Astrocyte of the spinal cord (primary cell): ENCODE measurements at places on chromosomes 6 and 20.

GRCh38 chr6:22632581-22633145, 63.3 kb downstream of the HDGFL1 start:
- DNase-seq = no peak

DNA sequence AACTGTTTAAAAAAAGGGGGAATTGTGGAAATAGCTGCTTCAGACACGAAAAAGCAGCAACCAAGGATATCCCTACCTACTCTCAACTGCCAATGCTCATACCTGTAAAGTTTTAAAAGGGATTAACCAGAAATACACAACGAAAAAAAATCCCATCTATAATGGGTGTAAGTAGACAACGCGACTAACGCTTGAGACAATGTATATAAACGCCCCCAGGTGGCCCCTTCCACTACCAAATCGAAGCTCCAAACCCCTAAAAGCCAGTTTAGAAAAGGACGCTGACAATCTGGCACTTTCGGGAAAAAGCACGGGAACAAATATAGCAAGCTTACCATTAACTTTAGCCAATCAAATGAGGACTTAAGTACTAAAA, 94.5 kb upstream of the BTN3A2 start:
- DNase-seq = peak; percentile 29

DNA sequence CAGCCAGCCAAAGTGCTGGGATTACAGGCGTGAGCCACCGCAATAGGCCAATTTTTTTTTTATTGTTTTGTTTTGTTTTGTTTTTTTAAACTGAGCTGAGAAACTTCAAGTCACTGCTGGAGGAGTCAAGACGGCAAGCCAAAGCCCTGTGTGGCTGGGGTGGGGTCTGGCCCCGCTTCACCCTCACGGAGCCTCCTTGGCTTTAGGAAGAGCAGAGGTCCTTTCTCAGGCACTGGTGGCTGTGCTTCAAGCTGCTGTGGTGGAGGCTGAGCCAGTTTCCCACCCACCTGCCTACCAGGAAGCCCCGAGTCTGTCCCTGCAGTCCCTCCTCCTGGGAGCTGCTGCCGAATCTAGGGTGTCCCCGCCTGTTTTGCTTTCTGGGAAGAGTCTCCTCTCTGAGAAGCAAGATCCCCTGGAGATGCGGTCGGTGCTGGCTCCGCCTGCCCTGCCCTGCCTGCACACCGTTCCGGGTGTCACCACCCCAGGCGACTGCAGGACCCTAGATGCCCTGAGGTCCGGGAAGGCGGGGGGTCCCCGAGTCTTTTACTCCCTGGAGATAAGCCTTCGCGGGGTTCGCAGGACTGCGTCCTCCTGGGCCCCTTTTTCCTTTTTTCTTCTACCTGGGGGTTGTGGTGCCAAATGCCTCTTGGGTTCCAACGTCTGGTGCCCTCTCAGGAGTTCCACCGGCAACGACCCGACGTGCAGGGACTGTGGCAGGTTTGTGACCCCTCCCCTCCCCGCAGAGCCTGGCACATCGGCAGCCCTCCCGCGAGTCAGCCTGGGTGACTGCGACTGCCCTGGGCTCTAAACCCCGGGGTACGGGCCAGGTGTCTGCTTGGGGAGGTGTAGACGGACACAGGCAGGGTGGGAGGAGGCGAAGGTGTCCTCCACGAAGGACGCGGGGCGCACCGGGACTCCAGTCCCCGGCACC, 100.7 kb downstream of the TAF4 start:
- DNase-seq = no peak

GRCh38 chr6:155026022-155026705, 31.0 kb downstream of the TIAM2 start:
- DNase-seq = peak; percentile 90

GRCh38 chr6:11607383-11607782, 69.8 kb downstream of the TMEM170B start:
- DNase-seq = no peak

DNA sequence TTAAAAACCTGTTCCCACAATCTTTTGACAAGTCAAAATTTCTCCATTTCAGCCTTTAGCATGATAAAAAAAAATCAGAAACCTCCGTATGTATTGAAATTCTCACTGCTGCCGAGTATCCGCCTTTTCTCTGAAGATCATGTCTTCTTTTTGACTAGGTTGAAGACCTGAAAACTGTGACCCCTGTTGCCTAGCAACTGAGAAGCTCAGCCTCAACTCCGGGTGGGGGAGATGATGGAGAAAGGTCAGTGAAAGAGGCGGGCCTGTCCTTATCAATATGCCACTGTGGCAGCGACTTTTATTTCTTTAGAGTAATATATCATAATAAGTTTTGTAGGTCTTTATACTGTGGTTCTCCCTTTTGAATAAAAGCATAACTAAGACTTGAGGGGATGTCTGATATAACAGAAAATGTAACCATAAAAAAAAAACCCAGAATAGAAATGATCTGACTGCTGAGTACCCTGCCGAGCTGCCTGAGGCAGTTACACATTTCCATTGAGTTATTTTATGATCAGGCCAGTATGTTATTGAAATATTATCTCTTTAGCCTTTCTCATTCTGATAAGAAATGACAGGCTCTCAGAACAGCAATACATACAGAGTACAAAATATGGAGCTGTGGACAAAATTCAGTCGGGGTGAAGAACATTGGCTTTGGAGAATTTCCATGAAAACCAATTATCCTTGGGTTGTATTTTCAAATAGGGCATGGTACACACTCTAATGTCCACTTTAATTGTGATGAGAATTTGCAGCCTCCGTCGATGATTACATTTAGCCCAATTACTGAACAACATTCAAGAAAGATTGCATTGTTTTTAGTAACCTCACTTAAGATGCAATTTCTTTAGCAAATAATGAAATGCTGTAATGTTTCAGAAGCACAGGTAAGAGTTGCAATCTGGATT, 136.7 kb upstream of the EEF1E1 start:
- no peak for DNase-seq

GRCh38 chr6:3789018-3789895, 37.7 kb upstream of the PXDC1 start:
- peak; percentile 62 for DNase-seq

GRCh38 chr6:85357651-85358050, 92.2 kb upstream of the NT5E start:
- DNase-seq = no peak

GRCh38 chr6:38262026-38262425, 377.7 kb downstream of the BTBD9 start:
- peak; percentile 91 for DNase-seq

DNA sequence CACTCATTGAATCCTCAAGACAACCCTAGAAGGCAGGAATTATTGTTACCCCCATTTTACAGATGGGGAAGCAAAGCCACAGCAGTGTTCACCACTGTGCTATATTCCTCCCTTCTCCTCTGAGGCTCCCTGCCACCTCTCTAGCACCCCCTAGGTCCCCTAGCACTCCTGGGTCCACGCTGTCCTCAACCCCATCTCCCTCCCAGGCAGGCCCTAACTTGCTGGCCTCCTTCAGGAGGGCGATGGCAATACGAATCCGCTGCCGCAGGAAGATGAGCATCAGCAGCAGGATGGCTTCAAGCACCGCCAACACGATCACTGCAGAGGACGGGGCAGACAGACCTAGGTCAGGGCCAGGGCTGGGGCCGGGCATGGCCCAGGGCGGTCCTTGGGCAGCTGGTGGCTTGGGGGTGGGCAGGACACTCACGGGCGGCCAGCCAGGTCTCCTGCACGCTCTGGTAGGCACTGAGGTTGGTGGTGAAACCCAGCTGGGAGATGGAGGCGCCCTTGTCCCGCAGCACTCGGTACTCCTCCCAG, 7.8 kb upstream of the NEU1 start:
- no peak for DNase-seq

DNA sequence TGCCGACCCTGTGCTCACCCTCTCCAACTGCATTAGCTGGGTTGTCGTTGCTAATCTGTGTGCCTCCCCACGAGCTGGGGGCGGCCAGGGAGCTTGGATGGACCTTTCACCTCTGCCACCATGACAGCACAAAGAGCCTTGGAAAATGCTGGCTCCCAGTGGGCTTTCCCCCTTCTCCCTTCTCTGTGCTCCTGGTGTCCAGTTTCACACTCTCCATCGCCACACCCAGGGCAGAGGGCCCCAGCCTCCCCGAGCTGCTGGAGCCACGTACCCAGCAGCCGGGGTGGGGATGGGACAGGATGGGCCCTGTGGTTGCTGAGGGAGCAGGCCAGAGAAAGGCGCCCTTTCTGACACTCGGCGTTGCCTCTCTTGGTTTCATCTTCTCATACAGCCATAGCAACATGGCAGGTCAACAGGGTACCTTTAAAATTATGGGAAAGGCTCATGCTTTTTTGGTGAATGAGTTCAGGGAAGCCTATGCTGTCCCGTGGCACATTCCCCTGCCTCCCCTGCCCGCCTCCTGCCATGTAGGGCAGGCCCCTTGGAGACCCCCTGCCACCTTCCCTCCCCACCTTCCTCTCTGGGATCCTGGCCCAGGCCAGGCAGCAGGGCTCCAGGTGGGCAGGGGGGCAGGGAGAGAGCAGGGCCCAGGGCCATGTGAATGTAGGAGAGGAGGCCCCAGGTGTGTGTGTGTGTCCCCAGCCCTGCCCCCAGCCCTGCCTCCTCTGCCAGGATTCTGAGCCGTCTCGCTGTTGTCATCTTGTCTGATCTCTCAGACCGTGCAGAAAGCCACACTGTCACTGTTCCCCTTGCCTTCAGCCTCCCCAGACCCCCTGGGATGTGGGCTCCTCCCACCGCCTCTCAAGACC, 85.2 kb upstream of the CCDC167 start:
- DNase-seq = no peak

DNA sequence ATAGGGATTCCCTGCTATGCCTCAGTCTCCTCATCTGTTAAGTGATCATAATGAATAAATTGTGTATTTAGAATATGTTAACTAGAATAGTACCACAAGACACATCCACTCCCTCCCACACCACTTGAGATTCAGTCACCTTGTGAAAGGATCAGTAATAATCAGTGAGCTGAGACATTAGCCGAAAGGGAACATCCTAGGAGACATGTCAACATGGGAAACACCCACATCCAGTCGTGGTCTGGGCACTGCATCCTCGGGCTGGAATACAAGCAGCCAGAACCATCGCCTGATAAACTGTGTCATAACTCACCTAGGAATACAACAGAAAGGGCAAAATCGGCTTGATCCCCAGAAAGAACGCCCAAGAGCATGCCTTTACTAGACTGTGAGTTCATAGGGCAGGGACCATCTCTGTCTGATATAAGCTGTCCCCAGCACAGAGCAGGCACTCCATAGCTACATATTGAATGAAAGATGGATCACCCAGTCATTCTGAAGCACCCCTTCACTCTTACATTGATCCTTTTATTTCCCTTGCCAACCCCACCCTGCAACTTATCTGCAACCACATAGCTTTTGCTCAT, 23.9 kb downstream of the RIPOR2 start:
- DNase-seq = no peak

GRCh38 chr20:50724851-50725723, 6.3 kb upstream of the PARD6B start:
- DNase-seq = peak; percentile 89

GRCh38 chr6:26103141-26103769, 16.0 kb downstream of the HFE start:
- peak; percentile 73 for DNase-seq

DNA sequence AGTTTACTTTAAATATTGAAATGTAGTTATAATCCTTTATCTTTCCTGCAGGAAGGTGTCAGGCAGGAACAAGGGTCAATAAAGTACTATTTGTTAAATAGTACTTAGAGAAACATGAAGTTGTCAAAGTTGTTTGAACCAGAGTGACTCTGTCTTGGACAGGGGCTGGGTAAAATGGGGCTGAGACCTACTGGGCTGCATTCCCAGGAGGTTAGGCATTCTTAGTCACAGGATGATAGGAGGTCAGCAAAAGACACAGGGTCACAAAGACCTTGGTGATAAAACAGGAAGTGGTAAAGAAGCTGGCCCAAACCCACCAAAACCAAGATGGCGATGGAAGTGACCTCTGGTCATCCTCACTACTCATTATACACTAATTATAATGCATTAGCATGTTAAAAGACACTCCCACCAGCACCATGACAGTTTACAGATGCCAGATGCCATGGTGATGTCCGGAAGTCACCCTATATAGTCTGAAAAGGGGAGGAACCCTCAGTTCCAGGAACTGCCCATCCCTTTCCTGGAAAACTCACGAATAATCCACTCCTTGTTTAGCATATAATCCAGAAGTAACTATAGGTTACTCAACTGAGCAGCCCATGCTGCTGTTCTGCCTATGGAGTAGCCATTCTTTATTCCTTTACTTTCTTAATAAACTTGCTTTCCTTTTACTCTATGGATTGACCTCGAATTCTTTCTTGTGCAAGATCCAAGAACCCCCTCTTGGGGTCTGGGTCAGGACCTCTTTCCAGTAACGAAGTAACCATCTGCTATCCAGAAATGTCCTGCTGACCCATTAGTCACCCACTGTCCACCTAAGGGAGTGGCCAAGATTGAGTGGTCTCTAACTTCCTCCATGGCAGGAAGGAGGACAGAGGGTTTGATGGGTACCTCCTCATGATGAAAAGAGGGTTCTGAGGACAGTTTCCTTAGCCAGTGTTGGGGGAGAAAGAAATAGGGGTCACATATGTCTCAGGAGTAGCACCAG, 19.6 kb downstream of the SLC22A2 start:
- DNase-seq = no peak

- DNase-seq = peak; percentile 90
Measured at GRCh38 chr6:154301839-154302752, 54.5 kb downstream of the IPCEF1 start.

DNA sequence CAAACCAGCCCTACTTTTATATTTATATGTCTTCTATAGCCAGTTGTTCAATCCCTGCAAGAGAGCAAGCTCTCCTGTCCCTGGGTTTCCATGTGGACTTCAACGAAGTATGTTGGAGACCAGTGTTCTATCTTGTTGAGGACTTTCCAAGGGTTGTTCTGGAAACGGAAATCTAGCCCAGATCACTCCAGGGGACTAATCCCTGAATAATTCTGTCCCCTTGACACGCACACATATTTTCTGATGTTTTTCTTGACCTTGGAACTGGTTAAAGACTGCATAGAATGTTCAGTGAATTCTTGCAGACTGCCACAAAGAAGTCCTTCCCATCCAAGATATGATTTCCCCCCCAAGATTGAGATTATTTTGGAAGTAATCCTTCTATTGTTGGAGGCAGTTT, 9.5 kb upstream of the MYLK2 start:
- DNase-seq = no peak

DNA sequence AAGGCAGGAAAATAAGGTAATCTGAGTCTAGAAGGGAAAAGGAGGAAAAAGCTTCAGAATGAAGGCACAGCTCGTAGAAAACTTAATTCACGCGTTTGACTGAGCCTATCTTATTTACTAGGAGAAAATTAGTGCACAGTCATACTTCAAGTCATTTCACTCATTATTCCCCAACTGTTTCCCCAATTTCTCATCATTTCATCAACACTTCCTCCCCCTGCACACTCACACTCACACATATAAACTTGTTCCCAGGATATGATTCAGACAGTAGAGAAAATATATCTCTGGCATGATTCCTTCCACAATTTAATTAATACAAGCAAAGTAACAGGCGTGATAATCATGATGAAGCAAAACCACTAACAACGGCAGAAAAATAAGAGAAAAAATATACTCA, 94.5 kb upstream of the F13A1 start:
- DNase-seq = no peak

- DNase-seq = no peak
Measured at GRCh38 chr6:107731422-107732319, 92.4 kb downstream of the SCML4 start.
